Activated CD4-positive, alpha-beta memory T cell treated with anti-CD3 and anti-CD28 coated beads for 36 hours (primary cell): ENCODE measurements at places on chromosomes 12 and 14. TPM values are rescaled to one million over a fixed set of nuclear protein-coding genes. Genes with fewer than 3 reads are reported as not detected.

Gene IFT43
- 15.0 TPM for total RNA-seq

DNA sequence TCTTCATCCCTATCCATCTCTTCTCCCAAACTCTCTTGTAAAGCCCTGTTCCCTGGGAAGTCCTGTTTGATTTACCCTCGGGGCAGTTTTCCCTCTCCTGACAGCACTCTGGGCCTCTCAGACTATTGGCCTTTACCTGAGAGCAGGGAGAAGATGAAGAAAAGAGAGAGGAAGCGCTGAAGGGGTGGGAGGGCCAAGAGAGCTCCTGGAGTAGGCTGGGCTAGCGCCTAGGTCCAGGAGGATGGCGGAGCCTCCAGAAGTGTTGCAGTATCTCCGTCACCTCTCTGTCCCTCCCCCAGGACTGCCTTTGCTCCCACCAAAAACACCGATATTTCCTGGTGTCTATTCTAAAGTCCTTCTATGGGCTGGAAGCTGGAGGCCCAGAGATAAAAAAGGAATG, 5.7 kb upstream of the IGFBP6 start:
- DNase-seq, result no peak

DNA sequence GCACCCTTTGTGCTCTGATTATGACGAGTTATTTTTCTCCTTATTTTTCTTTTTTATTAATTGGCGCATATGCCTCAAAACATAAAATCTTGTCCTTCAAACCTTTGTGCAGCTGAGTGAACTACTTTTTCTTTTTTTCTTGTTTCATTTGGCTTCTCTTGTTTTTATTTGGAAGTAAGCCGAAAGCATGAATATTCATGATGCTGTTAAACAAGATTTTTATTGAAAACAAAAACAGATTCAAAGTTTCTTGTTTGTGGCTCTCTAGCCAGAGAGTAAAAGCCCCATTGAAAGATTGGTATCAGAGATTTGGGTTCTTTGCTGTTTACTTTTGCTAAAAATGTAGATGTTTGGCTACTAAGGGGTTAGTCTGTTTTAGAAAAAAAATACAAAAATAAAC, 183.8 kb downstream of the TMEM132C start:
- DNase-seq, result no peak

DNA sequence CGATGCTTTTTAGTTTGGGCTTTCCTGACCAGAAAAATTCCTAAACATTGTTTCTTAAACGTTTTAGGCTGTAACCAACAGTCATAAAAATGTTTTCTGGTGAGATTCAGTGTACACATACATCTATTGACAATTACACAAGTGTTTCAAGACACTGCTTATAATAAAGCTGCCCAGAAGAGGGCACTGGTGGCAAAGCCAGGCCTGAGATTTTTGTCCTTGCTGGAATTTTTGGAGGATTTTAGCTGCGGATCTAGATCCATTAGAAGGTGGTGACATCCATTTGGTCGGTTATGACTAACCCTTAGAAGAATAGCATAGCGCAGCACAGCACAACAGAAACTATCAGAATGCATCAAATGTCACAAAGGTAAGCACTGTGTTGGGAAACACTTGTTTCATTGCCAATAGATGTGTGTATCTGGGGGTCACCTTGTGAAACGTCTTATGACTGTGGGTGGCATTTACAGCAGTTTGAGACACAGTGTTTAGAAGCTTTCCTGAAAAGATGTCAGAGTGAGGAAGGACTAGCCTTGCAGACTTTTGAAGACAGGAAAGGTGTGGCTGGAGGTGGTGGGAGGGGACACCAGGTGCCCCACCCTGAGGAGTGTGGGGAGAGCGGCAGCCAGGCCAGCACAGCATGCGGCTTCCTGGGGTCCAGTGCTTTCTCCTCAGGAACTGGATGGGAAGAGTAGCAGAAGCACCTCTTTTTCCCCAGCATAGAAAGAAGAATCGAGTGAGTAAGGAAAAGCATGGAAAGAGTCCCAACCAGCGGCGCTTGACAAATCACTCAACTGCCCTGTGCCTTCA, 54.7 kb upstream of the FKBP4 start:
- DNase-seq, result no peak

- no peak for DNase-seq
Measured at GRCh38 chr12:106360400-106360994, 2.9 kb downstream of the POLR3B start.

DNA sequence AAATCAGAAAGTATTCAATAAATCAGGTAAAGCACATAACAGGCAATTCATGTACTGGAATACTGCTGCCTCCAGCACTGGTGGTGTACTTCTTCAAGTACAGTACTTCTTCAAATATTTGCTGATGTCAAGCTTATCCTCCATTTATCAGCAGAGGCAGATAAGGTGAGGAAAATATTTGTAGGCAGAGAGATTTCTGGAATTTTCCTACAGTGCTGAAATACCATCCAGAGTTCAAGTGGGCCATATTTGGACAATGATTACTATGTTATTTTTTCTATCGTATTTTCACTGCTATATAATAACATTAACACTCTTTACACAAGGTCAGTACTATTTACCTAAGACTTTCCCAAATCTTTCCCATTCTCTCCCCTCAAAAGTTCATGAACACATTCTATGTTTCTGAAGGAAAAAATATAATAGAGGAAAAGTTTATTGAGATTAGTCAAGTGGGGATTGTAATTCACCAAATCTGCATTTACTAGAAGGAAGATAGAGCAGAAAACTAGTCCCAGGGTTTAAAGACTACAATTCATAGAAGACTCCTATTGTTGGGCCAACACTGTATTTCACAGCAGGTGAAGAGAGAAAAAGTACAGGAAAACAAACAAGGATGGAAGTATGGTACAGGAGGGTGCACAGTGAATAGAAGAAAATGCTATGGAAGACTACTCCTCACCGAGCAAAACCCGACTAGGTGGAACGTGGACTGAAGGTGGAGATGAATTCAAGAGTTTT, 141.1 kb downstream of the PAWR start:
- no peak for DNase-seq

DNA sequence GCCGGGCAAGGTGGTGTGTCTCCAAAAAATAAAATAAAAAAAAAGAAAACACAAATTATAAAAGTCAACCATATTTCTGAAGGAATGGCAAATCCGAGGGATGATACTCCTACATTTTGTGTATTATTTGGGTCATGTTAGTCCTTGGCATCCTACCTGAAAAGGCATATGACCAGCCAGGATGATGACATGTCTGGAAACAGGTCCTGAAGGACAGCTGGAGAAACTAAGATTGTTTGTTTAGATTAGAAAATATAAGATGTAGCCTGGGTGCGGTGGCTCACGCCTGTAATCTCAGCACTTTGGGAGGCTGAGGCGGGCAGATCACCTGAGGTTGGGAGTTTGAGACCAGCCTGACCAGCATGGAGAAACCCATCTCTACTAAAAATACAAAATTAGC, 47.6 kb upstream of the FOXJ2 start:
- no peak for DNase-seq

DNA sequence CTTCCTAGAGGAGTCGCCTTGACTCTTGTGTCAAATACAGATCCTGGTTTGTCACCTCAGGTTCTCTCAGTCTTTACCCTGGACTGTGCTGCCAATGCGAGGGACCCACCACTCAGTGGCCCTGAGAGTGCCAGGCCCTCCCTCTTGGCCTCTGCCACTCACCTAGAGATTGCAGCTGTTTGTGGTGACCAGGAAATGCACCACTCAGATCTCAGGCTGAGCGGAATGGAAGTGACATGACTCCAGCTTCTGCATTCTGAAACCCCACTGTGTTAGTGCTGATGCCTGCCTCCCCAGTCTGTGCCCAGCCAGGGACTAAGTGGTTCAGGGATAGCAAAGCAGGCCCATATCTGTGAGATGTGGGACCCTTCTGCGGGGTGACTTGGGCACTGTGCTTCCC, 27.8 kb upstream of the NEDD1 start:
- no peak for DNase-seq

- no peak for DNase-seq
Measured at GRCh38 chr14:69043596-69044260, 64.6 kb upstream of the ACTN1 start.

Gene AVPR1A
- total RNA-seq, result not detected

GRCh38 chr14:86802726-86803125, 1190.3 kb downstream of the GALC start:
- DNase-seq, result no peak

DNA sequence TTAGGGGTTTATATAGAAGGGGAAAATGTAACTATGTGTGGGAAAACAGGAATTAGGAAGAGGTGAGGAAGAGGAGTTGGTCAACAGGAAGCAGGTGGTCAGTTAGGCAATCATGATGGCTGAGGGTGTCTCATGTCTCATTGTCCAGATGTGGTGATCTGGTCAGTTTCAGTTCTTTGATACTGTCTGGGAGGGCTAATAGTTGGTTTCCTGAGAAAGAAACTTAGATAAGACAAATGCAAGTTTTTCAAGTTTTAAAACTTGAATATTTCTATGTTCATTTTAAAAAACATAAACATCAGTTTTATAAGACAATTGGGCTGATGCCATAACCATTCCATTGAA, 1121.8 kb upstream of the USP15 start:
- DNase-seq, result no peak

GRCh38 chr12:62127516-62127915, 132.7 kb upstream of the USP15 start:
- no peak for DNase-seq

Gene DNAAF2
- 9.9 TPM for total RNA-seq

Gene BBOF1
- total RNA-seq, result 1.3 TPM

Gene NGB
- not detected for total RNA-seq

- DNase-seq, result no peak
Measured at GRCh38 chr12:83527810-83528209, 841.1 kb downstream of the TMTC2 start.

GRCh38 chr14:94196057-94196456, 21.9 kb downstream of the PPP4R4 start:
- no peak for DNase-seq

Gene OTOGL
- not detected for total RNA-seq

DNA sequence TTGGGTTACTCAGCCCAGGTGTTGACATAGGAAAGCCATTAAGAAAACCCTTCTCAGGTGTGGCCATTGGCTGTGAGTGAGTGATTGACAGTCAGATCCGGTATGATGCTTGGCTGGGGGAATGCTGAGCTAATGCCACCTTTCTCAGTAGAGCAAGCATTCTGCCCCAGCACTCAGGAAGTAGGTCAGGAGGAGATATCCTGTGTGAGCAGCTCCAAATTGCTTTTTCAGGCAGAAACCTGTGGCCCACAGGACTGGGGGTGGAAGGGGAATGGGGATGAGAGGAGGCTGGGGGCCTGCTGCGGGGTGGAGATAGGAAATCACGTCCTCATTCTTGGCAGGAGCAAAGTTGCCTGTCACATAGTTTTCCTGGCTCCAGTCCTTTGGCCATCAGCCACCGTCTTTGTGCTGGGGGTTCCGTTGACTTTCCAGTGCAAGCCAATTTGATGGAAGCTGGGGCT, 55.7 kb downstream of the NINJ2 start:
- no peak for DNase-seq

Gene TAS2R8
- total RNA-seq, result not detected

Gene AMN
- not detected for total RNA-seq
